ENCODE measurements at places on chromosomes 4 and X.

- DNase-seq: no peak
Observed at GRCh38 chr4:145867406-145867805, 71.2 kb downstream of the ZNF827 start.

DNA sequence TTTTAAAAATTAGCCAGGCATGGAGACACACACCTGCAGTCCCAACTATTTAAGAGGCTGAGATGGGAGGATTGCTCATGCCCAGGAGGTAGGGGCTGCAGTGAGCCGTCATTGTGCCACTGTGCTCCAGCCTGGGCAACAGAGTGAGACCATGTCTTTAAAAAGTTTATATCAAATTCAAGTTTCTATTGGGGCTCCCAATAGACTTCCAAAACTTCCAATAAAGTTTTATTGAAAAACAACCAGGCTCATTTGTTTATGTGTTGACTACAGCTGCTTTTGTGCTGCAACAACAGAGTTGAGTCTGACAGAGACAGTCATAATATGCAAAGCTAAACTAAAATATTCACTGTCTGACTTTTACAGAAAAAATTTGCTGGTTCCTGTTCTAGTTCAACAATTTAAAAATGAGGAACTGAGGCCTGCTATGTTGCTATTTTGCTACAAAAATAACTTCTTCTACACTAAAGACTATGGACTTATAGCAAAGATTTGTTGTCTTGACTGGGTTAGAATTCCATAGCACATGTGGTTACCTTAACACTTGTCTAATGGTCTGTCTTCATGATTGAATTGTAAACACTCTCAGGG, 63.3 kb upstream of the RELL1 start:
- DNase-seq: no peak

GRCh38 chr4:54572152-54572542, 85.6 kb upstream of the KIT start:
- DNase-seq: no peak

GRCh38 chr4:119797238-119797894, 168.8 kb upstream of the PDE5A start:
- DNase-seq: no peak

- DNase-seq: no peak
Observed at GRCh38 chrX:153583433-153583832, 15.5 kb downstream of the CCNQ start.

- DNase-seq: no peak
Observed at GRCh38 chrX:107565015-107565414, 63.3 kb upstream of the PRPS1 start.

GRCh38 chr4:105191621-105192210, 45.0 kb downstream of the TET2 start:
- DNase-seq: no peak

DNA sequence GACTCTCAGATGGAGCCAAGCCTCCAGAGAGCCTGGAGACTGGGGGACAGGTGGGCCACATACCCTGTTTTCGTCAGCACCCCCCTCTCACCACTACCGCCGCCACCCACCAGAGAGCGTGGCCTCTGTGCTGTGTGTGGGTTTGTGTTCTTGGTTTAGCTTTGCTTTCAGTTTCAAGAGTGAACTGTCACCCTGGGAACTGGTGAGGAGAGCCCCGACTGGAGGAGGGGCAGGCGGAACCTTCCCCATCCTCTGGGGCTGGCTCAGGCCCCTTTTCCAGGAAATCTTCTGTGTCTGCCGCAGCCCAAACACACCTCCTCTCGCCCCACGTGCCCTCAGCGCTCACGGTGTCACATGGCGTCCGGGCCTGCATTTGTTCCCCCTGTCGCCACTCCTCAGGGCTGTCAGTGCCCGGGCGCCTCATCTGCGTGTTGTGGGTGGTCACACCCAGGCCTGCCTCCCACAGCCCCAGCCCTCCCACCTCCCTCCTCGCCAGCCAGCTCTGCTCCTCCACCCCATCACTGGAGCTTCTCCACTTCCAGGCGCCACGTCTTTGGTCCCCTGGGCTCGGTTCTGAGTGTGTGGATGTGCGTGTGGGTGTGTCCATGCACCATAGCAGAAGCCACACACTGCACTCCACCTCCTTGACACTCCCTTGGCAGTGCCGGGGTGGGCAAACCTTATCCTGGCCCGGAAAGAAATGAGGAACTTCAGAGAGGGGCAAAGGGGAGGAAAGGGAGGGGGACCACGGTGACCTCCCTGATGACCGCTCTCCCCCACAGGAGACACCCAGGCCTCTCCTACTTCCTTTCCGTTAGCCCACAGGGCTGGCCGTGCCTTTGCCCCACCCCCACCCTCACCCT, 27.8 kb downstream of the ELF4 start:
- DNase-seq: peak; percentile 18

GRCh38 chr4:121734571-121734970, 30.4 kb downstream of the SMIM43 start:
- DNase-seq: no peak

- no peak for DNase-seq
Observed at GRCh38 chrX:136779346-136779781, 1.4 kb downstream of the ARHGEF6 start.

DNA sequence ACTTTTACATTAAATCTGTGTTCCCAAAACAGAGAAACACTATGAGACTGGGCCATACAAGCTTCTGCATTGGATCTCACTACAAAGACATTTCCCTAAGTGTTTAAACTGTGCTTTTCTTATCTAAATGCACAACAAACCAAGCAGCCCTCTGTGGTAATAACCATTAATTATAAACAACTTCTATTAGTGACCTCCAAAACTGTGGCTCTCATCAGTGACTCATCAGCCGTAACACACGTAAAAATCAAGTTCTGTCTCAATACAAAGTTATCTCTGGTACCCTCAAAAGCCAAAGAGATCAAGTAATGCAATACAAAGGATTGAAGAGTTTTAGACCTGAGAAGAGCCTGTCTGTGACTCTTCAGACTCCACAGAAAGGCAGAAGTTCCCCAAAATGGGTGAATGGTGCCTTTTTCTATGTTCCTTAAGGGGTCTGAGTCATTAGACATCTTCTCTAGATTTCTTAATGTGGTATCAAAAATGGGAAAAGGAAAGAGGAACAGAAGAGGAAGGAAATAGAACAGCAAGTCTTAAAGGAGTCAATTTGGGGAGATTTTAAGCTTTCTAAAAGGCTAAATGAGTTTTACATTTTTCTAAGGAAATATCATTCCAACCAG, 189.8 kb upstream of the PPP1R2C start:
- no peak for DNase-seq

- peak; percentile 21 for DNase-seq
Observed at GRCh38 chr4:67871867-67872266, 11.9 kb downstream of the TMPRSS11D start.

DNA sequence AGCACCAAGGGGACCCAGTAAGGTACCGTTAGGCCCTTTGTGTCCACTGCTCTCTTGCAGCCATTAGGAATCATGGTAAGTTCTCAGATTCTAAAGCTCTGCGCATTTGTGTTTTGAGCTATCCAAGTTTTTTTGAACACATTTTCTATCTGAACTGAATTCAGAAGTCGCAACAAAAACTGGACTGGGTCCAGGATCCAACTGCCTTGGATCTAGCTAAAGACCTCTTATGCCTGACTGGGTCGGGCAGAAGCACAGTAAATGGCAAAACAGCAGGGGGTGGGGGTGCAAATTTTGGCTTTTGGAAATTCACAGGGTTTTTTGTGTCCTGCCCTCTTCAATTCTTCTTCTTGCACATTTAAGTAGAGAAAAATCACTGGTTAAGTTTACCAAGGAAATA, 30.0 kb downstream of the RCHY1 start:
- DNase-seq: peak; percentile 27

Measured in Ammon's horn (tissue), 1 donor.